ENCODE measurements at places on chromosomes 11 and 22. TPM values are rescaled to one million over a fixed set of nuclear protein-coding genes. Genes with fewer than 3 reads are reported as not detected.

The FDXACB1 gene
- total RNA-seq = 2.9 TPM

The FOXRED2 gene
- 14.8 TPM for total RNA-seq

The NCR3LG1 gene
- 2.0 TPM for total RNA-seq

The OR9I1 gene
- total RNA-seq = not detected

The CDC42EP1 gene
- total RNA-seq = 52.9 TPM

The NDUFV1 gene
- total RNA-seq = 192 TPM

The LINC01488 gene
- total RNA-seq = not detected

The PLEKHA7 gene
- total RNA-seq = 0.29 TPM
